ENCODE measurements at places on chromosomes 2 and 18. TPM values are rescaled to one million over a fixed set of nuclear protein-coding genes. Genes with fewer than 3 reads are reported as not detected.
A peak's percentile ranks its signal among the peaks of the same experiment; 100 is the strongest.

Gene ARHGEF33
- total RNA-seq: 0.41 TPM

DNA sequence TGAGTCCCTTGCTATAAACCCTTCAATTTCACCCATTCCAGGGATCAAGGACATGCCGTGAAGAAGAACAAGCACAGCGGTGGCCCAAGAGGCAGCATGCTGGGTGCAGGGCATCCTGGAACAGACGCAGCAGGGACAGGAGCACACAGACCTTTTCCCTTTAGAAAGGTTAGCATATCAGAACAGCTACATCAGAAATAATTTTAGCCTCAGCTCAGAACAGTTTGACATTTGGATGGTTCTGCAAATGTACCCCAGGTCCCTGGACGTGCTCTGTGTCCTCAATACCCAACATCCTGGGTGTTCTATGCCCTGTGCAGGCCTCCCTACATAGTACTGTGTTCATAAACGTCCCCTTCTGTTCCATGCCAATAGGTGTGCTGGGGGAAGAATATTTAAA, 80.4 kb downstream of the MYOM1 start:
- H3K4me1 ChIP-seq: no peaks in the 10 kb centered on the region
- no peaks in the 10 kb centered on the region for H3K27me3 ChIP-seq
- no peak overlapping the region for H3K27ac ChIP-seq
- no peaks in the 10 kb centered on the region for H3K36me3 ChIP-seq
- no peak overlapping the region for H3K4me3 ChIP-seq
- no peak for DNase-seq

DNA sequence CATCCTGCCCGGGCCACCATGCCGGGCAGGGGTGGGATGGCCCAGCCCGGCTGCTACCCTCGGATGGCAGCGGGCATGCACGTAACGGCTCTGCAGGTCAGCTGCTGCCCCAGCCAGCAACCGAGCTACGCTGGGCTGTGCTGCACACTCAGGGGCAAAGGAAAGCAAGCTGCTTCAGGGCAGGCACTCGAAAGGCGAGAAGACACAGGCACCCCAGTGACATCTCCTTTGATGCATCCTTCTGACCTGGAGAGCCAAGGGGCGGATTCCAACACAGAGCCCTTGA, 8.8 kb downstream of the HDAC4 start:
- no peak overlapping the region for H3K4me3 ChIP-seq
- no peak for DNase-seq

- no peak overlapping the region for H3K4me3 ChIP-seq
- H3K27me3 ChIP-seq: peaks cover 5% of the 10 kb centered on the region
- H3K4me1 ChIP-seq: 0 out of 2 replicates have a peak, but pooled peaks cover 3% of the 10 kb centered on the region
- H3K36me3 ChIP-seq: no peaks in the 10 kb centered on the region
These were observed 20.1 kb upstream of the TTC39C start for GRCh38 chr18:23994361-23994902.

DNA sequence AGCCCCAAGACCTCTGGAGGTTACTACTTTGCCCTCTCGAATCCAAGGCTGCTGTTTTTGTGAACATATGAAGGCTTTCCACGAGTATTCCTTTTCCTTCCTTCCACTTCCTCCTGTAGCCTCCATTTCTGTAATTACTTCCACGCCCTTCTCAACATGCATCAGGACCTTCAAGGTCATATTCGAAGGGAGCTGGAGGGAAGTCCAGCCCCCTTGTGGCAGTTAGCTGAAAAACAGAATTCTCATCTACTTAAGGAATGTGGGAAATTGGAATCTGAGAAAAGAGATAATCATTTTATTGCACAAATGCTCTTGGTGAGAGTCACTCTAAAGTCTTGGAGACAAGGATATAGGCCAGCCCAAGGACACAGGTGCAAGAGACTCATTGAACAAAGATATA, 1000.2 kb downstream of the TDRD15 start:
- DNase-seq: no peak
- H3K36me3 ChIP-seq: no peaks in the 10 kb centered on the region
- no peak overlapping the region for H3K4me3 ChIP-seq
- no peaks in the 10 kb centered on the region for H3K27me3 ChIP-seq

Gene ITPRIPL1
- 12.2 TPM for total RNA-seq

DNA sequence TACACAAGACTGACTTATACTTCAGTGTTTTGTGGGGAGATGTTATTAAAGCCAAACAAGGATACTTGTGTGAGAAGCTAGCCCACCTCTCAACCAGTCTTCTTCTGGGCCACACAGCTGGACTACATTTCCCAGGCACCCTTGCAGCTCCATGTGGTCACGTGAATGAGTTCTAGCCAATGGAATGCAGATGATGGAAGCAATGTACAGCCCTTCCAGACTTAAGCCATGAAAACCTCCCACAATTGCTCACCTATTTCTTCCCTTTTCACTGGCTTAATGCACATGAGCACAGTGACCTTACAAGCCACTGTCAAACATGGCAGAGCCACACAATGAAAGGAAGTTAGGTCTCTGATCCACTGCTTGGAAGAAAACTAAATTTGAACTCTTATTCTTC, 20.4 kb upstream of the FEZ2 start:
- no peaks in the 10 kb centered on the region for H3K4me1 ChIP-seq
- no peaks in the 10 kb centered on the region for H3K27me3 ChIP-seq
- peak; percentile 35 for DNase-seq
- H3K36me3 ChIP-seq: no peaks in the 10 kb centered on the region
- no peak overlapping the region for H3K4me3 ChIP-seq
- H3K27ac ChIP-seq: no peak overlapping the region

DNA sequence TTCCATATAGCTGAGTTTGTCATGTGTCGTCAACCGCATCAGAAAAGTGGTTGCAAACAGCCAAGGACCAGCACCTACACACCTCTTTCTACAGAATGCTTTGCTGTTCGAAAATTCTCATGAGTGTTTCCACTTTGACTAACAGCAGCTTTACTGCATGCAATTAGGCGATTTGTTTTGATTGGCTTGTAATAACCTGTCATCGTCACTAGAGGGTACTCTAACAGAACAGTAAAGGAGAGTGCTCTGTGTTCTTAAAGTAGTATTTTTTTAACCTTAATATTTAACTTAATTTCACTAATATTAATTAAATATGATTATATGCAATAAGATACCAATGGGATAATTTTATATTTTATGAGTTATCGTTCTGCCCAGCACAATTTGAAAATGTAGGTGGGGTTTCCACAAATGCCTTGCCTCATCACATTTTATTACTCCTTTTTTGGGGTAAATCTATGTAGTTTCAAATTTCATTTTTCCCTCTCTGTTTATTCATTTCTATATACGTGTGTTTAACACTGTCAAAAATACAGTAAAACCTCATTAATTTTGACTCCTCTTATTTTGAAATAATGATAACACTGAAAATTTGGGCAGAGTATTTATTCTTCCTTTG, 502.2 kb downstream of the NRXN1 start:
- no peak overlapping the region for H3K4me3 ChIP-seq
- no peaks in the 10 kb centered on the region for H3K27me3 ChIP-seq
- H3K27ac ChIP-seq: no peak overlapping the region
- H3K36me3 ChIP-seq: no peaks in the 10 kb centered on the region

DNA sequence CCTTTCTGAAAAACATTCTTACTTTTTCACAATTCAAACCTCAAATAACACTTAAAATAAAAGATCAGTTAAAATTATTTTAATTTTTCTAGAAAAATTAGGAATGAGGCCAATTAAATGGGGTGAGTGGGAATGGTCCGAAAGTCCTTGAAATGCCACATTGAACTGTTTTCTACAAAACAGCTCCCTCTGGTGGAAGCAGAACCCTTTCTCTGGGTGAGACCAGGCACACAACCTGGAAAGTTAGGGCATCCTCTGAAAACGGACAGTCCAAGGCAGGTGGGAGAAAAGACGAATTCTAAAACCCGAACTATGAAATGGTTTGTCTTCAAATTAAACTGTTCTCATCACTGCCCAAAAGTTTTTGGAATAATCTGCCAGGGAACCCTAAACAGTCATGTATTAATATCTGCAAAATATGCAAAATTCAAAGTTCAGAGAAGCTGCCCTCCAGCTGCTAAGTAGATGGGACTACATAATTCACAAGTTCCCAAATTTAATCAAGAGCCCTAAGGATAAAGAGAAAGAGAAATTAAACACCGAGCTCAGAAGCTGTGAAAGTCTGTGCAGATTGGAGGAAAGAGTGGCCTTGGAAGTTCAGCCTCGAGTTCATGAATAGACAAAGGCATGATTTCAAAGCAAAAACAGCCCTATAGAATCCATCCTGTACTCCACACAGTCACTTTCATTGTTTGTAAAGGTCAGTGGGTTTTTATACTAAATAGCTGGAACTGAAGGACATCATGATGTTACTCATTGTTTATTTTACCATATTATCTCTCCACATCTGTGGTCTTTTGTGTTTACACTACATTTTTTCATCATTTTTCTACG, 108.3 kb downstream of the PIEZO2 start:
- no peaks in the 10 kb centered on the region for H3K36me3 ChIP-seq
- no peaks in the 10 kb centered on the region for H3K4me1 ChIP-seq
- H3K4me3 ChIP-seq: no peak overlapping the region

Gene GPR45
- total RNA-seq: not detected

- H3K27ac ChIP-seq: no peak overlapping the region
- no peaks in the 10 kb centered on the region for H3K4me1 ChIP-seq
- no peaks in the 10 kb centered on the region for H3K27me3 ChIP-seq
- no peak overlapping the region for H3K4me3 ChIP-seq
- no peak for DNase-seq
- no peaks in the 10 kb centered on the region for H3K36me3 ChIP-seq
These were observed 87.3 kb downstream of the MAPK4 start for GRCh38 chr18:50647237-50647636.

DNA sequence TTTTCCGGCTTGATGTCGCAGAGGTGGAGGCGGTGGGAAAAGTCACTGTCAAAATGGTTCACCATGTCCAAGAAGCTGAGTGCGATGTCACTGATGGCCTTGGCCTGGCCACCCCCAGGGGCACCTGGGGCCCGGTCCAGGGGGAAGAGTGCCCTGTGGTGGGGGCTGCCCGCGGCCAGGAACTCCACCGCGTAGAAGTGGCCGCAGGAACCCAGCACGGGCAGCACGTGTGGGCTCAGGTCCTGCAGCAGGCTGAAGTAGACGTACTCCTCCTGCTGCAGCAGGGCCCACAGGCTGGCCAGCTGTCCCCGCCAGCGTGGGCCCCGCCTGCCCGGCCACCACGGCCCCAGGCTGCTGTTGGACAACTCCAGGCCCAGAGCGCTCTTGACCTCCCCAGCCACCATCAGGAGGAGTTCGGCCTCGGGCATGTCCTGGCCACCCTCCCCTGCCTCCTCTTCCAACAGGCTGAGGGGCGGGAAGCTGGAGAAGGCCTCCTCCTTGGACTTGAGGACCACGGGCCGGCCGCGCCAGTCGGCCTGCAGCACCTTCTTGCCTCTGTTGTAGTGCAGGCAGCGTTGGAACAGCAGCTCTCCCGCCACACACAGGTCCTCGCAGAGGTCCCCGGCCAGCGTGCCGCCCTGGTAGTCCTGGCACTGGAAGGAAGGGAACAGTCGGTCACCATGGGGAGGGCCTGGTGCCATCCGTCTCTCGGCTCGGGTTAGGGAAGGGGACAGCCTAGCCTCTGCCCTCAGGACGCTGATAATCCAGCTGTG, 10.3 kb downstream of the DIPK1C start:
- no peaks in the 10 kb centered on the region for H3K27me3 ChIP-seq
- no peaks in the 10 kb centered on the region for H3K4me1 ChIP-seq
- no peak overlapping the region for H3K27ac ChIP-seq

Measured in Panc1 (cell line).